ENCODE measurements at places on chromosomes 5 and 9. TPM values are rescaled to one million over a fixed set of nuclear protein-coding genes. Genes with fewer than 3 reads are reported as not detected.

- no peak for DNase-seq
Measured at GRCh38 chr9:21255538-21256212, 15.9 kb upstream of the IFNA14 start.

Gene RANBP3L
- 1.6 TPM for total RNA-seq

Gene NRG2
- total RNA-seq: 0.14 TPM

DNA sequence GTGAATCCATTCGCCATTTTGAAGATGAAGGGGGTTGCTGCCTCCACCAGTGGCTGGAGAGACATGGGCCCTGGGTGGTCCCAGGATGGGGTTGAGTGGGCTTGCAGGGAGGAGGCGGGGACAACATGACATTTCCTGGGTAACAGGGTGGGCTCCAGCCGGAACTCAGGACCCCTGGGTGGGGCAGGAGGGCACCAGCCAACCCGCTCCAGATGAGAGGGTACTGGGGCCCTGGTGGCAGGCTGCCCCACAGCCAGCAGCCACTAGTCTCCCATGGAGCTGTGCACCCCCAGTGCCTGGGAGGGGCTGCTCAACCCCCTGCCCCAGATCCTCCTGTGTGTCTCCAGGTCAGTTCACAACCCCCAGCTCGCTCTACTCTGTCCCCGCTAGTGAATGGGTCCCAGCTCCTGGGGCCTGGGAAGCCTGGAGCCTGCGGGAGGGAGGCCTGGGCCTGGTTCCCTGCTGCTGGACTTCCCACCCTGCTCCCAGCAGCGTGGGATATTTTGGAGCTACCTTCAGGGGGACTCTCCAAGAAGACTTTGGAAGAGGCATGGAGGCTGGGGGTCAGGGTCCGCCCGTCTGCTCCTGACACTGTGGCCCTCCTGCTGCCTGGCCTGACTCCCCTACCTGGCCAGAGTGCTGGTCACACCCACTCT, 55.9 kb downstream of the AHRR start:
- DNase-seq: no peak

- peak; percentile 63 for DNase-seq
Measured at GRCh38 chr9:100437860-100438805, 11.2 kb downstream of the MSANTD3 start.

- no peak for DNase-seq
Measured at GRCh38 chr5:109275919-109276318, 133.9 kb downstream of the PJA2 start.

- no peak for DNase-seq
Measured at GRCh38 chr5:40260361-40260760, 419.4 kb upstream of the PTGER4 start.

Gene TSSK1B
- total RNA-seq: not detected

- no peak for DNase-seq
Measured at GRCh38 chr5:76104027-76104426, 20.8 kb downstream of the SV2C start.

DNA sequence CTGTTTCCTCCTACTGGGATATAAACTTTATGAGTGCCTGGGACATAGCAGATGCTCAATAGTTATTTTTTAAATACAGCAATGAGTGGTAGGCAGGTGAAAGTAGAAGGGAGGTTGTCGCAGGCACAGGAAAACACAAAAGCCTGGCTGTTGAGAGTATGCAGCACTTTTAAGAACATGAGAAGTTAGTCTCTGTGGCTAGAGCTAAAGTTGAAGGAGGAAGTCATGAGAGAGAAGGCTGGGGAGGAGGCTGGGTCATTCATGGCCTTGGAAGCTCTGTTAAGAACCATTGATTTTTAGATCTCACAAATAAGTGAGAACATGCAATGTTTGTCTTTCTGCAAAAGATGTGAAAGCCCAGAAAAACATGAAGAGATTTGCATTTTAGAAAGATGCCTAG, 126.7 kb downstream of the PRKACG start:
- no peak for DNase-seq

GRCh38 chr5:56140073-56140472, 93.1 kb downstream of the ANKRD55 start:
- DNase-seq: no peak

Gene TRIM36
- 20.0 TPM for total RNA-seq

Gene MAP3K1
- 5.7 TPM for total RNA-seq

Gene TRPM6
- 0.29 TPM for total RNA-seq

Gene SPOCK1
- total RNA-seq: 5.9 TPM

DNA sequence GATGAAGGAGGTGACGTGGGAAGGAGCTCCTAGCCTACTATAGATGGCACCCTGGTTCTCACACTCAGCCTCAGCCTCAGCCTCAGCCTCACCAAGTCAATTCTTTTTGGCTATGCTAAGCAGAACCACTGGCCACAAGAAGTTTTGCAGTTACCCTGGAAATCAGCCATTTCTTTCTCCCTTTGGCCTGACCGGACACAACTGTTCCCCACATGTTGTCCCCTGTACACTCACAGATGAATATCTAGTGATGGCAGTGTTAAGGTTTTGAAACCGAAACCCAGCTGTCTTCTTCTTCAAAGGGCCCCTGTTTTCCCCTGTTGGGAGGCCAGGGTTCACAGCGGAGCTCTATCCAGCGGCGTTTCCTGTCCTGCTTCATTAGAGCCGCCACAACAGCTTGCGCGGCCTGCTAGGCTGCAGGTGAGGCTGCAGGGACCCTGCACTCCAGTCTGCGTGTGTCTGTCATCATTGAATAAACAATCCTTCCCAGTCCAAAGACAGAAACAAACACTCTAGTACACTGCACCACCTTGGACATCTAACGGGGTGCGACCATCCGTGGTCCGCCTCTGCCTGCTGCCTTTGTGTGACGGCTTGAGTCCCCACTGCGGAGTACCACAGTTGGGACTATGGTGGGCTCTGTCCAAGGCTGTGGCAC, 250.5 kb downstream of the DENND1A start:
- DNase-seq: peak; percentile 13

GRCh38 chr9:134325813-134326723, at the start of gene RXRA:
RXRA (plus strand) TSS chr9:134326455; CDS start chr9:134326632, 177 bp downstream.
- DNase-seq: peak; percentile 79

Gene ANKRD33B
- 1.3 TPM for total RNA-seq

DNA sequence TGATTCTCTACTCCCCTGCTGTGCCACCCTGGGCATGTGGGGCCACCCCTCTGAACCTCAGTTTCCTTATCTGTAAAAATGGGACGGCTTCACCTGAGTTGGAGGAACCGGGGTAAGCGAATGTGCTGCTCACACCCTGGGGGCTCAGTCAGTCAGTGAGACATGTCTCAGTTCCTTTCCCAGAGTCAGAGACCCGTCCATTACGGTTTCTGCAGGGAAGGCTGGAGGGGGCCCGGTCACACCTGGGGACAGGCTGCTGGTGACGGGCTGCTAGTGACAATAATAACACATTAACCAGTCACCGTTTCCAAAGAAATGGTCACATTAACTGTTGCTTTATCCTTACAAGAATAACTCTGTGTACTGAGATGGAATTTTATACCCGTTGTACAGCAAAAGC, 282.4 kb downstream of the NSG2 start:
- no peak for DNase-seq

- DNase-seq: no peak
Measured at GRCh38 chr9:31683116-31683515, 701.3 kb upstream of the ACO1 start.

DNA sequence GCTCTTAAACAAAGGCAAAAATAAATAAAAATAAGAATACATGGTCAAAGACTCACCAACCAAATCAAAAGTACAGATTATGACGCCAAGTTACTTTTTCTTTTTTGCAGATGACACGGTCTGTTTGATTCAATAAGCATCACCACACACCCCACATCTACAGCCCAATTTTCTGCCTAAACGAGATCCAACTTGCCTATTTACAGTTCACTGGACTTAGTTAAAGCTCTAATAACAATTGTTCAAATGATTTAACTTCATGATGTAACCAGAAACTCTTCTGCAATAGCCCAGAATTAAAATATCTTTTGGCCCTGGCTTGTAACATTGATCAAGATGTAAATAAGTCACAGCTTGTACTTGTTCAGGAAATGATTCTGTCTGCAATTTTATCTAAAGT, 590.3 kb upstream of the C9orf72 start:
- DNase-seq: no peak

DNA sequence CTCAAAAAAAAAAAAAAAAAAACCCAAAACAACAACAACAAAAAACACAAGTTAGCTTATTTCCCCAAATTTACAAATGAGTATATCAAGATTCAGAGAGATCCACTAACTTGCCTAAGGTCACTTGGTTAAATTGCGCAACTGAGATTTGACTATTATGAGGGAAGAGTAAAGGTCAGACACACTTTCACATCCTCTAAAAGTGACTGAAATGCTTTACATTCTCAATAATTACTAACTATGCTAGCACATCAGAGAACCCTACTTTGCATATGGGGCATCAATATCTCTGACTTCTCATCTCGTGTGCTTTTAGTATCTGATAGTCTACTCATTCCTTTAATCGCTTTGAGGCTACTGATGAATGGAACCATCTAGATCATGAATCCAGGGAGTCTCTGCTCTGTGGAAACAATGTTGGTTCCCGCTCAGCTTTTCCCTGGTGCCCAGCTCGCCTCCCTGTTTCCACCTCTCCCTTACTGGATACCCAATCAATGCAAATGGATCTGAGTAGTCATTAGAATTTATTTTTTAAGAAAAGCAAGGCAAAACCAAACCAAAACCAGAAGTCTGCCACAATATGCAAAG, 182.1 kb upstream of the TRIM32 start:
- no peak for DNase-seq

Gene NDST1
- 18.8 TPM for total RNA-seq

DNA sequence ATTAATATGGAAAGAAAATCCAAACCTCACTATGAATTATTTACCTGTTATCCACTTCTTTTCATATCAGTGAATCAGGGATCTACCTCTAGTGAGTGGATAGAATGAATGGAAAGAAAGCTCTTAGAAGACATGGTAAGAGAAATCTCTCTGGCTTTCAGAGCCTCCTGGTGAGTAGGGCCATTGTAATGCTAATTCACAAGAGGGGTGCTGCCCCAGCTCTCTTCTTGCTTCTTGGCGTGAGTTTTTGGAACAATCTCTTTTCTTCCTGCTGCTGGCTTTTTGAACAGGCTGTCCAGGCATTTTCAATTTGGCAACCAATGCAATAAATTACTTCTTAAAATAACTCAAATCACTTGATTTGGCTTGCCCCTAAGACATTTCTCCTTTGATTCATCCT, 49.9 kb upstream of the KCNN2 start:
- DNase-seq: no peak

GRCh38 chr5:170131235-170131634, 25.5 kb downstream of the FOXI1 start:
- DNase-seq: no peak

Gene ZNF300
- 5.7 TPM for total RNA-seq

Gene DNAJB5
- total RNA-seq: 9.2 TPM

Gene CCNJL
- 6.6 TPM for total RNA-seq

GRCh38 chr9:116686135-116686534, 970 bp upstream of the TRIM32 start:
- no peak for DNase-seq

GRCh38 chr9:138082918-138083636, 205.5 kb downstream of the CACNA1B start:
- no peak for DNase-seq

DNA sequence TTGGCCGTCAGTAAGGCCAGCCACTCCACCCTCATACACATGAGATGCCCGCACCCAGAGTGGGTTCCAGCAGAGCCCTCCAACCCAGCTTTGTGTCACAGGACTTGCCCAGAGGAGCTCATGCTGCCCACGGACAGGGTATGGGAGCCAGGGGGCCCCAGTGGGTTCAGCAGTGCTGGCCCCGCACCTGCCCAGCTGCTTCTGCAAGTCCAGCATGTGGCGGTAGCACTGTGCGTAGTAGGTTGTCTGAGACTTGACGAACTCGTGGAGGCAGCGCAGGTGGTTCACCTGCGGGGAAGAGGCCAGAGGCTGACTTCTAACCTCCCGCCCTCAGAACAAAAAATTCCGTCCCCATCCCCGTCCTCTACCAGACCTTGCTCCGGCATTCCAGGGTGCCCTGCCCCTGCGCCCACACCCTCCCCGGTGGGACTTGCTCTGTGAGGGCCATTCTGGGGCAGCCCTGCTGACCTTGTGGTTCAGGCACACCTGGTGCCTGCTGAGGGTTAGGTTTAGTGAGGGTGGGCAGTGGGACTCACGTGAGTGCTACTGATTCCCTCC, 18.5 kb downstream of the SH3GLB2 start:
- no peak for DNase-seq

Gene PCDHGC5
- 0.06 TPM for total RNA-seq

Gene PDE8B
- total RNA-seq: not detected

DNA sequence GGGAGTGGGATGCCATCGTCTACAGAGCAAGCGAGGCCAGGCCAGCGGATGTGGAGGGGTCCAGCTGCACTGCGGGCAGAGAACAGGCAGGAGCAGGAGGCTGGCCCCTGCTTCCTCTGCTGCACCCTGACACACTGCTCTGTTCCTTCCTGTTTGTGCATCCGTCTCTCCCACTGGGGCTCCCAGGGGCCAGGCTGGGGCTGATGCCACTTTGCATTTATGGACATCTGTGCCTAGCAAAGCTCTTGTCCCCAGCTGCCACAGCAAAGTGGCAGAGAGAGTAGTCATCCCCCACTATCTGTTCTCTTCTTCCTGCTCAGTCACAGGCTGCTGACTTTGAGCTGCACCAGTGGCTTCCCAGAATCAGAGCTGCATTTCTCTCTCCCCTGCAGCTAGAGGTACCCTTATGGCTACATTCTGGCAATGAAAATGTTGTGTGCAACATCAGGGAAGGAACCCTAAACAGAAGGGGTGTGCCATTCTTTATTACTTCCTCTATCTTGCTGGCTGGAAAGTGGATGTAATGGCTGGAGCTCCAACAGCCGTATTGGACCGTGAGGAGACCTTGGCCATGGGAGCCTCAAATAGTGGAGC, 4.2 kb upstream of the NINJ1 start:
- no peak for DNase-seq

GRCh38 chr5:7518947-7519560, 123.1 kb downstream of the ADCY2 start:
- no peak for DNase-seq

GRCh38 chr9:38359689-38360385, 32.7 kb upstream of the ALDH1B1 start:
- DNase-seq: no peak

DNA sequence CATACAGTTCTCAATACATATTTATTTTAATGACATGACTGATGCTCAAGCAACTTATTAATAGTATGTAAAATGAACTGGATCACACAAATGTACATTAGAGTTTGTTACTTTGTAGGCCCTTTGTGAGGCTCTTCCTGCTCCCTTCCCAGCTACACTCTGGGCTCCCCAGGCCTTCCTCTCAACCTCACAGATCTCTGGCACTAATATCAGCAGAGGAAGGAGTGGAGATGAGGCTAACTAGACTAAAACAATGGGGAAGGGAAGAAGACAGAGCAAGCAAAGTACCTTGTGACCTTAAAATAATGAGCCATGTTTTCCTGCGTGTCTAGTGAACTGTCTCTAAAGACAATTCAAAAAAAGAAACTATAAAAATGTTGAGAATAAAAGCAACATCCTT, 30.3 kb upstream of the TEK start:
- no peak for DNase-seq

Measured in H4 (cell line).